ENCODE measurements at places on chromosomes 12 and 14.

GRCh38 chr14:97994020-97994531 is 1196.9 kb downstream of the VRK1 start:
- no peak for DNase-seq

- DNase-seq, result no peak
Measured at GRCh38 chr12:11777962-11778361, 128.5 kb downstream of the ETV6 start.

GRCh38 chr12:25058658-25059058 is 109.8 kb upstream of the BCAT1 start:
- no peak for DNase-seq

GRCh38 chr12:93778306-93778705 is 101.1 kb downstream of the CRADD start:
- DNase-seq, result no peak

DNA sequence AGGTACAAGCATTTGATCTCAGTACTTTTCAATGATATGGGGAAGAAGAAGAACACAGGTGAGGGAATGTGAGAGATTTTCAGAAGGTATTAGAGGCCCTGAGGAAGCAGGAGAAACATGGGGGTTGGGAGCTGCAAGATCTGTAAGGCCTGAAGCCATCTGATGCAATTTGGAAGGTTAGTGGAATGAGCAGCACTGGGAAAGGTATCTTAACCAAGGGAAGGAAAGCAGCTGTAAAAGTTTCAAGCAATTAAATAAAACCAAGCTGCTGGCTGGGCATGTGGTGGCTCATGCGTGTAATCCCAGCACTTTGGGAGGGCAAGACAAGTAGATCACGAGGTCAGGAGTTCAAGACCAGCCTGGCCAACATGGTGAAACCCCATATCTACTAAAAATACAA is 104.4 kb upstream of the PARP11 start:
- no peak for DNase-seq
